ENCODE measurements at places on chromosomes 7 and 10.

- no peak for DNase-seq
Measured at GRCh38 chr10:50824782-50825181, 60.6 kb downstream of the A1CF start.

DNA sequence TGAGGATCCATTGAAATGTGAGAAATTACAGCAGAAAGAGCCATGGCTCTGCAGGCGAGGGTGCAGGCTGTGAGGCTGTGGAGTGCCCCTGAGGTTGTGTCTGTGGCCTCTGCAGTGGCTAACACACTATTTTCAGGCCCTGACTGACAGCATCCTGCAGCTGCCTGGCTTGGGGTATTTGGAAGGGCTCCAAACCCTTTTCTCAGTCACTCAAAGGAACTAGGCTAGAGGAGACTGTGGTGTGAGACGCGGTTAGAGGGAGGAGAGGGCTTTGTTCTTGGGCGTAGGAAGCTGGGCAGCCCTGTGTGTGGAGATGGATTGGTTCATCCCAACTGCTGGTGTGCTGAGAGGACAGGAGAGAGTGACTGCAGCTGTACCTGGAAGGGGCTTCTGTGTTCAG lies 134.9 kb downstream of the RAMP3 start:
- no peak for DNase-seq

- no peak for DNase-seq
Measured at GRCh38 chr7:37323966-37324365, 124.7 kb downstream of the ELMO1 start.

DNA sequence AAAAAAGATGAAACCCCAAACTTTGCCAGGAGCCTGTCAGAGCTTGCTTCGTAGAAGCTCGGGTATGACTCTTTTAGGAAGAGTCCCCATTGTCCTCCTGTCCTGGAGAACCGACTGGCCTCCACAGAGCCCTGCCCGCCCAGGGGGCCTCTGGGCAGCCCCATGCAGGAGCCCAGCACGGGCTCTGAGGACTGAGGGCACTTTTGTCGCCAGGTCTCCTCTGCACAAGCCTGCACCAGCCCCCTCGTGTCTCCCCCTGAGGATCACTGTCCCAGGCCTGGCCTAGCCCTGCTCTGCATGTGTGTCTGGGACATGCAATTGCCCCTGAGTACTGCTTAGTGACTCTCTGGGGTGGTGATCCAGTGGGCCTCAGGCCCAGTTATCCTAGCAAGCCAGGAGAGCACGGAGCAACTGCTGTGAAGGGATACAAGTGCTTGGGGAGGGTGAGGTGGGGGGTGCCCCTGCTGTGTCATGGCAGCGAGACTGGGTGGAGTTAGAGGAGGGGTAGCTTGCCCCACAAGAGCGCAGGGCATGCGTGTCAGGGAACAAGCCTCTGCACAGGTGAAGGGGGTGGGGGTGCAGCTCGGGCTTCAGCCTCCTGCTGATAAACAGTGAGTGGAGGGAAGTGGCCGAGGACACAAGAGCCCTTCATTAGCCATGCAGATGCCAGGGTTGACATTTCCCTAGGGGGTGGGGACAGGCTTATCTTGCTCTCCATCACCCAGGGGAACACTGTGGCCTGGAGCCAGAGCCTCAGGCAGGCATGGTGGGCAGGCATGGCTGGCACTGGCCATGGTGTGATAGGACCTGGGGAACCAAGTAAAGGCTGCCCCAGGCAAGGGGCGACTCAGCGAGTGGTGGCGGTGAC lies 143.4 kb downstream of the C10orf105 start:
- no peak for DNase-seq

- DNase-seq = no peak
Measured at GRCh38 chr10:101939008-101939648, 95.5 kb upstream of the KCNIP2 start.

- DNase-seq = no peak
Measured at GRCh38 chr7:123120286-123120685, 79.5 kb downstream of the SLC13A1 start.

DNA sequence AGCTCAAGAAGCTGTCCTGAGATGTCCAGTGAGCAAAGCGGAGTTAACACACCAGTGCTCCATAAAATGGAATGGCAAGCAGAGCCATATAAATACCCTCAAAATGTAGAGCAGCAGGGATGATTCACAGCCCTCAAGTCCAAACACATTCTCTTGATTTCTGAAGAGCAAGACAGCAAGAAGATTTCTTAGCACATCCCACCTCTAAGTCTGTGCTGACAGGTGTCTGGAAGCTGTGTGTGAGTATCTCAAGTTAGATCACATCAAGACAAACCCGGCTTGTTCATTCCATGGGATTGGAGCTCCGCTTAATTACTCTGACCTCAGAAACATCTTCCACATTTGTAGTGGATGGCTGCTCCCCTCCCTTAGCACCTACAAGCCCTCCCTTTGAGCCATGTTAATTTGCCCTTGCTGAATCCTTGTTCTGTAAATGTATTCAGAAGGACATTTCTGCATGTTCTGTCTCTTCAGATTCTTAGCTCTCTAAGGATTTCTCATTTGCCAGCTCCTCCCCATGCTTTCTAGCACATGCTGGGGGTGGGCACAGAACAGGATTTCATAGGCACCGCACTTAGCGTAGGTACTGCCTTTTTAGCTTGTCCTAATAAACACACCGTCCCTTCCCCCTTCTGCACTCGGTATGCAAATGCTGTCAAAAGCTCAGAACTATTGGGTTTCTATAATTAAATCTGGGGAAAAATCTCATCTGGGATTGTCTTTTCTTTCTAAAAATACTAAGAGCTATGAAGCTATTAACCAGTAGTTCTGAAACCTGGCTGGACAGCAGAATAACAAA lies 112.7 kb downstream of the CPXM2 start:
- no peak for DNase-seq

DNA sequence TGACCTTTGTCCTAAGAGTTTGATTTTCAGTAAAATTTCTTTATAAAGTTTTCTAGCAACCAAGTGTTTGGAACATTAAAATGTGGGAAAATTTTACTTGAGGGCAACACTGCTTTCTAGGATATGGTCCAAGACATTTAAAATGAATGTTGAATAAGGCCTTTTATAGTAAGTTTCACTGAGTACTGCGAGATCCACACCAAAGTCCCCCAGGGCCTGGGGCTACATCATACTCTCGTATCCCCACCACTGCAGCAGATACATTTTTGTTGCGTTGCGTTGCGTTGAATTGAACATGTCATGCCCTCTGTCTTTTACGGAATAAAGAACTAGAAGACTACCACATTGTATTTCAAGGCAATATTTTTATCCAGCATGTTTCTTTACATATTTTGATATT lies 44.5 kb downstream of the PRTFDC1 start:
- DNase-seq = no peak

- DNase-seq = no peak
Measured at GRCh38 chr7:11331128-11332102, 357.7 kb downstream of the PHF14 start.

- no peak for DNase-seq
Measured at GRCh38 chr7:22357311-22358175, 589 bp upstream of the RAPGEF5 start.

- no peak for DNase-seq
Measured at GRCh38 chr10:1128649-1129048, 72.5 kb downstream of the WDR37 start.

DNA sequence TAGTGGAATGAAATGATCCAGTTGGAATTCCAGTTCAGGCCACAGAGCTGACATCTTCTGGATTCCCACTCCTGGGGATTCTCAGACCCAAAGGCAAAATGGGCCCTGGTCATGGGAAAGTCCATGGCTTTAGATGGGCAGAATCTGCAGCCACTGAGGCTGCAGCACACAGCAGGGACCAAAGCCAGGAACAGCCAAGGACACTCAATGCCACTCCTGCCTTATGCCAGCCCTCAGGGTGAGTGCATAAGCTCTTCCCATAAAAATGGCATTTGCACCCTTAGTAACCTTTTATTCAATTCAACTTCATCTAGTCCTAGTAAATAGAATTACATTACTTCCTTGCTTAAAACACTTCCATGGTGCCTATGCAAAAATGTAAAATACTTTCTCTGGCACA lies 274.4 kb downstream of the KCNMA1 start:
- no peak for DNase-seq

- no peak for DNase-seq
Measured at GRCh38 chr7:139995017-139995915, 67.5 kb downstream of the PARP12 start.

GRCh38 chr10:110007161-110007700 lies 553 bp upstream of the ADD3 start:
- DNase-seq = no peak

DNA sequence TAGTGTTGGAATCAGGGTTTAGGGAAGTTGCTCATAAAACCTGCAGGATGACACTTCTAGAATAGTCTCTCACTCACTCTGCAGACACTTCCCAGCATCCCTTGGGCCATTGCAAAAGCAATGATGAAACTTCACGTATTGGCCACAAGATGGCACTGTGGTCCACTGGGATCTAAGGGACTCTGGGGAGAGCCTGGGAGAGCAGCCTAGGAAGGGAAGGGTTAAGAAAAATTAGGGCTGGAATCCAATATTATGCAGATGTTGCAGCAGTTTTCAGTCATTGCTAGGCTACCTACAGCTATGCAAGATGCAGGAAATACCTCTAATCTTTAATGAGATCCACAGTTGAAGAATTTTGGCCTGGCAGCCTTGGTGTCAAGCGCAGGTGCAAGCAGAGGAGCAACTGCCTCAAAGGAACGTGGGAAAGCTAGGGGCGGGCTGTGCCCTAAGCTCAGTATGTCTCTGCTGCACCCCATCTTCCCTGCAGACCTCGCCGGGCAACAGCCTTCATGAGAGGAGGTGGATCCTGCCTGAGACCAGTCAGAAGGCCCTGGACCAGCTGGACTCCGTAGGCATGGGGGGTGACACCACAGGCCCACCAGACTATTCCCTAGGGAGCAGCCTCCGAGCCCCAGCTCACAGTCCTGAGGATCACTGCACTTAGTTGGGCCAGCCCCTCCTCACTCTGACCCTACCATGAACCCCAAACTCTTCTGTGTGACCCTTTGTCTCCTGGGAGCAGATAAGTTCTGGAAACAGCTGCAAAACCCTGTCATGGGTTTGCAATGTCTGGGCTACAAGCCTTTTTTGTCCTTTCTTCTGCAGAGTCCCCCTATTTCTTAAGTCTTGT lies 127.9 kb upstream of the PRSS58 start:
- DNase-seq = peak; percentile 16
